ENCODE measurements at places on chromosomes 12 and 14.

- DNase-seq: no peak
These were observed 75.4 kb upstream of the PWP1 start for GRCh38 chr12:107610021-107610859.

DNA sequence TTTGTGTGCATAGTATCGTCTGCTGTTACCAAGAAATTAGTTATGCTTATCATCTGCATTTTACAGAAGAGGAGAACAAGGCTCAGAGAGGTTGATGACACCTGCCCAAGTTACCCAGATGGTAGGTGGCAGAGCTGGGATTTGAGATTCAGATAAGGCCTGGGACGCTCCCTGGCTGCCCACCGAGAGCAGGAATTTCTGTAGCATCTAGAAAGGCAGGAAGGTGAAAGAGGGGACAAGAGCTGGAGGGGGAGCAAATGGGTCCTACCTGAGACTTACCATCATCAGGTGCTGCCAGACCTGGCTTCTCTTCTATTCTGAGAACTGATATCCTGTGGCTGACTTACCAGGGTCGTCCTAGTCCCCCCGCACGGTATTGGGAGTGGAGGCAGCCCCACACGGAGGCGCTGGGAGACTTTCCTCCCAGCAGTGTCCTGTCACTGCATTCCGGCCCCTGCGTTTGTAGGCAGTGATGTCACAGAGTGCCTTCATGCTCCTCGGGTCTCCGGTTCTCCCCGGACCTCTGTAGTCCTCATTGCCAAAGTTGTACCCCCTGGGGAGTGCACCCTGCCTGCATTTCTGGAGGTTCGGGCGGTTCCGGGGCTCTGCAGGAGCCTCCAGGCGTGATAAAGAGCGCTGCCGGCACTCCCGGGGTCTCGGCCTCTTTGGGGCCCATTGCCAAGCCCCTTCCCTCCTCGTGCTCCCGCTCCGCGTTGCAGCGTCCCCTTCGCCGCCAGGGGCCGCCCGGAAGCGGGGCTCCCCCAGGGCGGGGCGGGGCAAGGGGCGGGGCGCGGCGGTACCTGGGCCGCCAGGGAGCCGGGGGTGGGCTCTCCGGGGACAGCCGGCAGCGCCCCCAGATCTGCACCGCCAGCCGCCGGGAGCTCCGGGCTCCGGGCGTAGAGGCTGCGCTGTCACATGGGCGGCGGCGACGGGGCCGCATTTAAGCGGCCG lies at the start of gene CABP1:
CABP1 (plus strand) TSS at position 856 of the 951 bp plus-strand sequence; CDS start at position 916, 60 bp downstream.
- peak; percentile 58 for DNase-seq

- no peak for DNase-seq
These were observed 373.4 kb downstream of the TMEM121 start for GRCh38 chr14:105899657-105900397.

DNA sequence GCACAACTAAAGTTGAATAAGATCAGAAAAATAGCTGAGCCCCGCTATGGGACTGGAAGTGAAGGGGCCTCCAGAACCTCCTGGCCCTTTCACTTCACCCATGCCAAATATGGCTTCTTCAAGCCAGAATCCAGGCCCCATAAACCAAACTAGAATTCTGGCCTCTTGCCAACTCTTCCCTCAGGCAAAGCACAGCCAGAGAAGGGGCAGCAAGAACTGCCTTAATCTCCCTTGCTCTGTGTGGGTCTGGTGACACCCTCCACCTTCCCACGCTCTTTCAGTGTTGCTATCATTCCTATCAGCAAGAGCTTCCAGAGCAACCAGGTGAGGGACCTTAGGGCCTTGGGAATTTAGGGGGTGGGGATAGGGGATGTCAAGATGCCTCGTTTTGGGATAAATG lies 3.1 kb upstream of the PNMA1 start:
- DNase-seq: no peak
